ENCODE measurements at places on chromosomes 2 and 18. TPM values are rescaled to one million over a fixed set of nuclear protein-coding genes. Genes with fewer than 3 reads are reported as not detected.

Gene SCTR
- polyA plus RNA-seq = 0.83 TPM

Gene PIEZO2
- 26.4 TPM for polyA plus RNA-seq

Gene CFC1
- not detected for polyA plus RNA-seq

Gene ADRA2B
- 3.2 TPM for polyA plus RNA-seq

Gene CXXC1
- 34.3 TPM for polyA plus RNA-seq

GRCh38 chr2:183070942-183071844 is 7.4 kb upstream of the DUSP19 start:
- peak; percentile 16 for DNase-seq

- no peak for DNase-seq
These were observed 1075.3 kb downstream of the LRP1B start for GRCh38 chr2:141055531-141055930.

DNA sequence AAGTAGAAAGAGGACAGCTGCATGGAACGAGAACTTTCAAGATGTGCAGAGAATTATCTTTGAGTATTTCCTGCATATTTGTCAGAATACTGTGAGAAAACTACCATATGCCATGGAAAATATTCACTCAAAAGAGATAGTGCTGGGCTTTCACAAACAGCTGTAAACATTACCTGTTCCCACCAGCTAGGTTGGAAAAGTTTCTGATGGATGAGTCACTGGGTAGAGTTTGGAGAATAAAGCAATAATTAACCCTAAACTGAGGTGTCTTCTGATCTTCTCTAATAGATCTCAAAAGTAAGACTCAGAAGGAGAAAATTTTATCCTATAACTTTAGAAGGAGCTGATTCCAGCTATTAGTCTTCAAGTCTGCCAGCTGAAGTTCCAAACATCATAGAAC is 3.9 kb upstream of the FSIP2 start:
- DNase-seq = no peak

DNA sequence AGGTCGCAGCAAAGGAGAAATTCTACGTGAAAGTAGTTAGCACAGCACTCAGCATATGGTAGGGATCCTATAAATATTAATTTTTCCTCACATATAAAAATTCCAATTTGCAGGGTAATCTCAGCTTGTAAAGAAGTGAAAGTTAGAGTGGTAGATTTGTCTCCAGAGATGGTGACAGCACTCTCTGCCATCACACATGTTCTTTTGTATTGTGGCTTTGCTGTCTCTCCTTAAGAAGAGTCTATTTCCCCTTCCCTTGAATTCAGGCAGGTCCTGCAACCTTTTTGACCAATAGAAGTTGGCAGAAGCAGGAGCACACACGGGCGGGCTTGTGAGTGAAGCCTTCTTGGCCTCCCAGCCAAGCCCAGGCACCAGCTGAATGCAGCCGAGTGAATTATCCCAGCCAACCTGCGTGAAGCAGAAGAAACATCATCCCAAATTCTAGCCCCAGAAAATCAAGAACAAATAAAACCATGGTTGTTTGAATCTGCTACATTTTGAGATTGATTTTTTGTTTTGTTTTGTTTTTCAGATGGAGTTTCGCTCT is 107.8 kb upstream of the COPS8 start:
- no peak for DNase-seq

DNA sequence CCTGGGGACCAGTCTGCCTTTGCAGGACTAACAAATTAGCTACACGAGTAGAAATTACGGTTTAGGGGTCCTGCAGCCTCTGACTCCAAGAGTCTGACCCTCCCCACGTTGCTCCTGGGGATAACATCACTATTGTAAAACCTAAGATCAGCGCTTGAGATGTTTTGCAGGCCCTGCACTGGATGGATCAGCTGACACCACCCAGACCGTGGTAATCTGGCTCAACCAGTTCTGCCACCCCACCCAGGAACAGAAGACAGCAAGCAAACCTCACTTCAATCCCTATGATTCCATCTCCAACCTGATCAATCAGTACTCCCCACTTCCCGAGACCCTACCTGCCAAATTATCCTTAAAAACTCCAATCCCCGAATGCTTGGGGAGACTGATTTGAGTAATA is 31.7 kb downstream of the NGEF start:
- DNase-seq = no peak

- DNase-seq = no peak
These were observed 11.7 kb upstream of the MSH6 start for GRCh38 chr2:47771211-47771610.

DNA sequence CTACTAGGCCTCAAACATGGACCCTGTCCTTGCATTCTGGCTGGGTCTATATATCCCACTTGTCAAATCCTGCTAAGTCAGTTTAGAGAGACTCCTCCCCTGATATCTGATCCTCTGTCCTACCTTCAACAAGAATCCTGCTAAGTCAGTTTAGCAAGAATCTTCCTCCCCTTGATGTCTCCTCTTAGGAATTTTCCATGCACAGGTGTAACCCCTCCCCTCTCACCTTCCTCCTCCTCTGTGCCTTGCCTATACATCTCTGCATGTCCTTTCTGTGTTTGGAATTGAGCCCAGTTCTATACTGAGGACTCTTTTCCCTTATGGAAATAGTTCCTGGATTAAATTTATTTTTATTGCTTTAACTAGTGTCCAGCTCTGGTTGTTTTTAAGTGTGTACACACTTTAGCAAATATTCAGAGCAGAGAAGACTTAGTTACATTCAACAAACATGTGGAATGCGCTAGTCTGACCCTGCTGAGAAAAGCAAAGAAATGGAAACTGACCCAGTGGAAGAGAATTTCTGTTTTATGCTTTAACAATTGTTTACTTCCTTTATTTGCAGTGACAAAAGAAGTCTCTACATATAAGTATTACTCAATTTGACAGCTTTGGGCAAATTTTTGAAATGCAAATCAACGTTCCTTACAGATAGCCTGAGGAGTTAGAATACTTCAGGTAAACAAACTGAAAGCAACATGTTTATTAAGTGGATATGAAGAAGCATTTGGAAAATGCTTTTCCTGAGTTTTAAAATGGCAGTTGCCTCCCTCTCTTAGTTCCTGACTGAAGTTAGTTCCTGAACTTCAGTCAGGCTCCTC is 80.6 kb downstream of the RIT2 start:
- DNase-seq = no peak
